ENCODE measurements at places on chromosomes 12 and 14.

- no peak for DNase-seq
Observed at GRCh38 chr14:87461704-87462103, 531.3 kb downstream of the GALC start.

DNA sequence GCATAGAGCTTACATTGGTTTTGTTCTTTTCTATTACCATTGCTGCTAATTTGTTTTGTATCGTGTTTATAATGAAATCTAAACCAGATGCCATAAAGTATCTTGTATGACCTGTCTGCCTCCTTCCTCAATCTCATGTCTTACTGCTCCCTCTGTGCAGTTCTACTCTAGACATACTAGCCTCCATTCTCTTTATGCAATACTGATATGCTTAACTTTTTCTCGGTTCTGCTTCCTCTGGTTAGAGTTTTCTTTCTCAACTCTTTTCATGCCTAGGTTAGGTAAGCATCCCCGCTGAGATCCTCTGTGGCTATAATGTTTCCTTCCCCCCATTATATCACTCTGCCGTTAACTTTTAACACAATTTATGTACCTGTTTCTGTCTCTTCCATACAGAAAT, 852.3 kb downstream of the TRHDE start:
- no peak for DNase-seq

DNA sequence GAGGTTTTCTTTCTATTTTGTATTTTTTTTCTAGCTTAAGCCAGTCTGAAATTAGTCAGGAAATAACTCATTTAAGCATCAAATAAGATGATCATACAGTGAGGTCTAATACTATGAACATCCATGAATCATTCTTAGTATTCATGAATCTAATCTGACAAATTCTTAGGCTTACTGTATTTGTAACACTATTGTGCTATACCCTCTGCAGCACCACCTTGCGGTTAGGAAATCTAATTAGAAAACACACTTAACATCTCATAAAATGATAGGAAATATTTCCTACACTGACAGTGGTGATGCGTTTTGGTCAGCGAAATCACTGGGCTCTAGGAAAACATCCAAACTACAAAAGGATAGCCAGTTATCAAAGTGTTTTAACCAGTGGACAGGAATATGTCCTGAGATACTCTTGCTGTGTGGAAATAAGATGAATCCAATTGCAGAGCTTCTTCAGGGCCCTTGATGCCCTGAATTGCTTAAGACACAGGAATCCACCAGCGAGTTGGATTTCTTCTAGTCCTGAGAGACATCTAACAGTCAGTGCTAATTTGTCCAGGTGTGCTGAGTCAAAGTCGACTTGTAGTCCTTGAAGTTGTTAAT, 109.3 kb upstream of the MYF6 start:
- DNase-seq = peak; percentile 6

GRCh38 chr14:55749201-55749812, 169.3 kb downstream of the KTN1 start:
- no peak for DNase-seq

- peak; percentile 28 for DNase-seq
Observed at GRCh38 chr12:27968972-27969623, 3.4 kb downstream of the PTHLH start.

GRCh38 chr14:101118746-101119591, 215.4 kb upstream of the RTL1 start:
- no peak for DNase-seq

GRCh38 chr14:98507264-98507663, 764.7 kb downstream of the BCL11B start:
- DNase-seq = no peak

GRCh38 chr14:71168564-71169427, 261.5 kb downstream of the PCNX1 start:
- peak; percentile 3 for DNase-seq

DNA sequence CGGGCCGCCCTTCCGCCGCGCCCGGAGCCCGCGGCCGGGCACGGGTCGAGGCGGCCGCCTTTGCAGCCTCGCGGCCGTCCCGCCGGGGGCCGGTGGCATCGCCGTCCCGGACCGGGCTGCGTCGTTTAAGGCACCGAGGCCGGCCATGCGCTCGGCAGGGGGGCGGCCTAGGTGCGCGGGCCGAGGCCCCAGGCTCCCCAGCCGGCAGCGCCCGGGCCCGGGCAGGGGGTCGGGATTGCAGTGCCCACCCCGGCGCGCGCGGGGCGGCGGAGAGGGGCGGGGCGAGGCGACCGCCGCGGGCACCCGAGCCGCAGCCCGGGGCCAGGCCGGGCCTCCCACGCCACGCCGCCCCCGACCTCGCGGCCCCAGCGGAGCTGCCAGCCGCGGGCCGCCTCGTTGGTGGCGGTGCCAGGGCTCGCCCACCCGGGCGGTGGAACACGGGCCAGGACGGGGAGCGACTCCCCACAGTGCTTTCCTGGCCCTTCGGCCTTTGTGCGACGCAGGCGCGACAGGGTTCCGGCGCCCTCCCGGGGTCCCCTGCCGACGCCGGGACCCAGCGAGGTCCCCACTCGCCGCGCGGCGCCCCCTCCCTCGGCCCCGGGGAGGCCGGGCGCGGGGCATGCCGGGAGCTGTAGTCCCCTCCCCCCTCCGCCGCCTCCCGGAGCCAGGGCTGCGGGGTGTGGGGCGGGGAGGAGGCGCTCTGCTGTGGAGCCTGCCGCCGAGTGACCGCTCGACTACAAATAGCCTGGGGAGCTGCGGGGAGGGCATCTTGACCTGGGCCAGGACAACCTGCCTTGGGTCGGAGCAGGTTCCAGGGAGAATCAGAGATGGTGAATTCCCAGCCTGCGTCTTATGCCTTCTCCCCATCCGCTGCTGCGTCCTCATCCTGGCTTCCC, 769 bp downstream of the FKBP4 start:
- peak; percentile 42 for DNase-seq

DNA sequence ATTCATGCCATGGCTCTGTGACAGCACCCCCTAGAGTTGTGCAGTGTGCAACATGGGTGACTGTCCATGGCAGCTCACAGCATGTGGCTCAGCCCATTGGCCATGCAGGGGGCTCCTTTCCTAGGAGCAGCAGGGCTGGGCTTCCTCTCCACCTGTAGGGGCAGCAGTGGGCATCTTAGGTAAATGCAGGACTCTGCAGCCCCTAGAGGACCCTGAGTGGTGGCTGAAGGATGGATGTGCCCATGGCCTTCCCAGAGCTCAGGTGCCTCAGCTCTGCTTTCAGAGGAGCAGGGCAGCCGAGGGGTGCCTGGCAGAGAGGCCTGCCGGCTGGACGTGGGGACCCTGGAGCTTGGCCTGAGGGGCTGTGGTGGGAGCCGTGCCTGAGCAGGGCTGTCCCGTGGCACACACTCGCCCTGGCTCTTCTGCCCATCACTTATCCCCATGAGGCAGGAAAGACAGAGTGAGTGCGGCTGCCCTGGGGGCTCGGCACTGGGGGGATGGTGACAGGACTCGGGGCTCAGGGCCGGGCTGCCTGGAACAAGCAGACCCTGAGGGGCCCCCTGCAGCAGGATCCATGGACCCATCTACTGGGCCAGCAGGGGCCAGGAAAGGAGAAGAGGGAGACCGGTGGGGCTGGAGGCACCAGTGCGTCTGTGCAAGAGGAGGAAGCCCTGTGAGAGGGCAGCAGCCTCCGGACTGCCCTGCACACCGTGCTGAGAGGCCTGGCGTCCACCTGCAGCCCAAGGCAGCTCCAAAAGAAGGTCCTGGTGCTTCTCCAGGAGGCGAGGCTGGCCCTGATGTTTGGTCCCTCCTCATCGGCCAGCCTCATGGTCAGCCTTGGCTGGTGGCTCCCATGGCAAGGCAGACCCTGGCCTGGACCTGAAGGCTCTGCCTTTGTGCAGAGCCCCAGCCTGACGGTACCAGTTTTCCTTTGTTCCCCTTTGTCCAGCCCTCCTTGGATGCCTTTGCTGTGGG, 7.6 kb downstream of the ADSS1 start:
- DNase-seq = no peak

Data from KBM-7 (cell line).